ENCODE measurements at places on chromosomes 3 and 15. TPM values are rescaled to one million over a fixed set of nuclear protein-coding genes. Genes with fewer than 3 reads are reported as not detected.

DNA sequence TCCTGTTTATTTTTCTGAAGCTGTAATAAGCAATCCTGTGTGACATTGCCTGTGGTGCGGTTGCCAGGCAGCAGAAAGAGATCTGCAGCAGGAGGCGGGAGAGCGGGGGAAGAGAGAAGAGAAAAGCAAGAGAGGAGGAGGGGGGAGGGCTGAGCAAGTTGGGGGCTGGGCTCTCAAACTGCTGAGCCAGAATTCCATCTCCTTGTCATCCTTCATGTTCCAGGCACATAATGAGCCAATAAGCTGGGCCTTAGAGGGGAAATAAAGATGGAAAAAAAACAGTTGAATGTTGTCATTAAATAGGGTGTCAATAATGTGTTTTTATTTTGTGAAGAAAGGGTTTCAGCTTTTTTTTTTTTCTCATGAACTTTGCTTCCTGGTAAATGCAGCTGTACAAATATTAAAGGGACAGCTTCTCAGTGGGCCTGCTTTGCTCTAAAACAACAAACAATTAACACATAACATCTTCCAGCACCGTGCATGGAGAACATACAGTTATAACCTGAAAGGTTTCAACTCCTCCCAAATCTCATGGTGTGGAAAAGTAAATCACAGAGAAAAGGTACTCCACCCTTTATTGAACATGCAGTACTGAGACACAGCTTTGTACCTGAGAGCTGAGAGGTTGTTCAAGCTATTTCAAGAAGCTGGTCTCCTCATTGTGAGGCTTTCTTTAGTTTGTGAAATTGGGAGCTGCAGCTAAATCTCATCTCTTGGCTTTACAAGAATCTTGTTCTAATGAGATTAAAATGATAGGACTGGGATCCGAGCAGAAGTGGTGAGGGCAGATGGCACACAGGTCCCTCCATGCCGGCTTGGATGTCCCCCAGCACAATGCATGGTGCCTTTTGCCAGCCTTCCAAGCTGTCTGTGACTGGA lies 451.1 kb upstream of the KCNMB2 start:
- no peaks in the 10 kb centered on the region for H3K27me3 ChIP-seq
- peak overlapping the region; percentile 43 for H3K27ac ChIP-seq
- H3K4me3 ChIP-seq = no peak overlapping the region
- H3K4me1 ChIP-seq = no peaks in the 10 kb centered on the region

GRCh38 chr3:30720586-30721313 lies 114.3 kb downstream of the TGFBR2 start:
- no peaks in the 10 kb centered on the region for H3K36me3 ChIP-seq
- no peak for DNase-seq
- no peaks in the 10 kb centered on the region for H3K4me1 ChIP-seq
- no peaks in the 10 kb centered on the region for H3K27me3 ChIP-seq
- no peak overlapping the region for H3K4me3 ChIP-seq
- H3K27ac ChIP-seq = no peak overlapping the region

DNA sequence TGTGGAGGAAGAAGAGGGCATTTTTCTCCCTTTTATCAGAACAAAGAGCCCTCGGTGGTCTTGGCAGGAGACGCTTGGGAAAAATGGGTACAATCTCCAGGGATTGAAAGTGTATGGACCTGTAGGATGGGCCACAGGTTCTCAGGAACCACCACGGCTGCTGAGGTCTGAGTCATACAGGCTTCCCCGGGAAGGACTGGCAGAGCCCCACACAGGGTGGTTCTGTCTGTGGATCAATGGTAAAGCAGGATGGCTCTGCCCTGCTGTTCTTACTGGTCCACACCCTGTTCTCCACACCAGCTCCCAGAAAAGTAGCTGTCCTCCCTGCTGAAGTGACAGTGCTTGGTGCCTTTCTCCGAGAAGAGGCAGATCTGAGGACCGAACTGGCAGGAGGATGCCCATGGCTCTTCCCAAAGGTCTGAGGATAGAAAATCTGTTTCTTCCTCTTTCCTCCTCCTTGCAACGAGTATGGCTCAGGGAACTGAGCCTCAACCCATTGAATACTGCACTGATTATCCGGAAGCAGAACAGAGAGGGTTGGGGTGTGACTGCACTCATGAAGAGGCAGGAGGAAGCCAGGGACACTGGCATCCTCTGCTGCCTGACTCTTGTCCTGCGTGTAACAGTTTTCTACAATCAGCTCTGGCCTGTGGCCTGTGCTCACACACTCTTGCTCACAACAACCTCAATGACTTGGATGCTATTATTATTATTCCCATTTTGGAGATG lies 39.0 kb downstream of the KIF9 start:
- no peaks in the 10 kb centered on the region for H3K4me1 ChIP-seq
- H3K36me3 ChIP-seq = no peaks in the 10 kb centered on the region
- H3K4me3 ChIP-seq = no peak overlapping the region
- DNase-seq = no peak
- H3K27ac ChIP-seq = no peak overlapping the region

- no peak overlapping the region for H3K27ac ChIP-seq
- H3K4me3 ChIP-seq = no peak overlapping the region
- H3K4me1 ChIP-seq = no peaks in the 10 kb centered on the region
- no peaks in the 10 kb centered on the region for H3K27me3 ChIP-seq
- DNase-seq = no peak
- no peaks in the 10 kb centered on the region for H3K36me3 ChIP-seq
Observed at GRCh38 chr3:23726811-23727548, 78.8 kb upstream of the UBE2E1 start.

Gene MGLL
- 44.8 TPM for total RNA-seq

Gene ARPIN
- 29.4 TPM for total RNA-seq
